ENCODE measurements at places on chromosomes 1 and 21.

GRCh38 chr1:240029418-240029817 is 62.3 kb upstream of the FMN2 start:
- H3K4me1 ChIP-seq: no peaks in the 10 kb centered on the region
- DNase-seq: no peak
- no peaks in the 10 kb centered on the region for H3K36me3 ChIP-seq
- H3K27me3 ChIP-seq: peaks cover 4% of the 10 kb centered on the region
- H3K27ac ChIP-seq: no peak overlapping the region

DNA sequence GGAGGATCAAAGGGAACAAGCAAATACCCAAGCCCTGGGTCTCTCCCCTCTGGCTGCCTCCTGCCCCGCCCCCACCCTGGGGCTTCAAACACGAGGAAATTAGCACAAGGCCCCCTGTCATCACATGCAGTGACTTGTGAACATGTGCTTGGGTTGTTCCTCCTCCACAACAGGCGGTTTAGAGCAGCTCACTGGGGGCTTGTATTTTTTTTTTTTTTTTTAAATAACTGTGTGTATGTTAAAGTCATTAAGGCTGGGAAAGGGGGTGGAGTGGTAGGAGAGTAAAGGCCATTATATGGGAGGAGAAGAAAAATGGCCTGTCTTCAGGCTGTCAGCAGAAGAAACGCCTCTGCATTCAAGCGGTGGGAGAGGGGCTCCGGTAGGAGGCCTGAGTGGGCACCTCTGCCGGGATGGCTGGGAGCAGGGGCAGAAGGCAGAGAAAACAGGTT is 64.2 kb downstream of the PLXNA2 start:
- H3K36me3 ChIP-seq: no peaks in the 10 kb centered on the region
- H3K4me3 ChIP-seq: no peak overlapping the region
- H3K27me3 ChIP-seq: peaks cover 9% of the 10 kb centered on the region
- no peak overlapping the region for H3K27ac ChIP-seq
- H3K4me1 ChIP-seq: no peaks in the 10 kb centered on the region

GRCh38 chr1:3005771-3006170 is 15.5 kb upstream of the ACTRT2 start:
- no peak for DNase-seq
- peaks cover 2% of the 10 kb centered on the region for H3K36me3 ChIP-seq
- H3K4me3 ChIP-seq: no peak overlapping the region
- H3K27me3 ChIP-seq: peaks cover 15% of the 10 kb centered on the region
- H3K4me1 ChIP-seq: no peaks in the 10 kb centered on the region

- peaks cover 6% of the 10 kb centered on the region for H3K4me1 ChIP-seq
- no peak for DNase-seq
- no peaks in the 10 kb centered on the region for H3K27me3 ChIP-seq
- no peak overlapping the region for H3K27ac ChIP-seq
- no peaks in the 10 kb centered on the region for H3K36me3 ChIP-seq
Measured at GRCh38 chr1:205267306-205267902, 39.7 kb downstream of the TMCC2 start.

DNA sequence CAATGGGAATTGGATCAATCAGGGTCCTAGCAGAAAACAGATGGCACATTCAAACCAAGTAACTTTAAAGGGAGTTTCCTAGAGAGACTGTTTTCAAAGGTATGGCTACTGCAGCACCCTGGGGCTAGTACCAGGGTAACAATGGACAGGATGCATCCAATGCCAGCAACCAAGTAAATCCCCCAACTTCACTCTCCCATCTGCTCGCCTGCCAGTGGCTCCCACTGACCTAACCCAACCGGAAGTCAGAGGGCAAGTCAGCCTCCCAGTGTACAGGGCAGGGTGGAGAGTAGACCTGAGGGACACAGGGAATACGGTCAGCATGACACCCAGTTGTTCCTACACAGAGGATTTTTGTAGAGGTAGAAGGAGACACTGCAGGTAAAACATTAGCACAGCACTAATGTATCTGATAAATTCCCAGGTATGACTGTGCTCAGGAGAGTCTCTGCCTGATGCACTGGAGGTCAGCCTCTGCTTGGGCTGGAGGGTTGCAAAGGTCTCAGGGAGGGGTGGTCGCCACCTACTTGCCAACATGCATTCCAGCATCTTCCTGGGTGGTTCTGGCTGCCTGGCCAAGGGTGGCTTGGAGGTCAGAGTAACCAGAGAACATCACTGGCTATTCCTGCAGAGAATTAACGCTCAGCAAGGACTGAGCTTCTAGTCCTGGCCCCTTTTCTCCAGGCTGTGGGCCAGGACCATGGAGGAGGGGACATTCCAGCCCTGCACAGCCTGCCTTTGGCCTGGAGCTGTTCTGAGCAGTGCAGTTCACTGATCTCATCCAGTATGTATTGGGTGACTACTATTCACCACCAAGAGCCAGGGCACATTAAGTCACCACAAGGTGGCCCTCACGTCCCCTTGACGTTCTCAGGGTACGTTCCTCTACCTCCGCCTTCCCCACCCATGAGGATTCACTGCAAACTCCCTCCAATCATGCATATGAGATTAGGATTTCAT is 5.1 kb upstream of the GJA4 start:
- peak; percentile 31 for DNase-seq
- peaks cover 10% of the 10 kb centered on the region for H3K4me1 ChIP-seq
- no peak overlapping the region for H3K4me3 ChIP-seq

DNA sequence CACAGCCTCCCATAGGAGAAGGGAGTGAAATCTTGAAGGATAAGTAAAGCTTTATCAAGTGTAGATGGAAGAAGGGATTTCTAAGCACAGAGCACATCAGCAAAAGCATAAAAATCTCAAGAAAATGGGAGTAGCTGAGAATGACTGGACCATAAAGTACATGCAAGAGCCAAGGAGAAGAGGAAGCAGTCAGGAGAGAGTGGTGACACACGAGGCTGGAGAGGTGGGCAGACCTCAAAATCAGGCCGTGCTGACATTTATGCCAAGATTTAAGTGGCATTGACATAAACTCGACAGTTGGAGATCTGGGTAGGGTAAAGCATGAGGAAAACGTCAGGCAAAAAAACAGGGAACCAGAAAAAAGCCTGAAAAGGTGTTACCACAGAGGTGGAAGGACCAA is 62.3 kb downstream of the GFI1 start:
- no peak overlapping the region for H3K27ac ChIP-seq
- H3K27me3 ChIP-seq: no peaks in the 10 kb centered on the region
- no peaks in the 10 kb centered on the region for H3K4me1 ChIP-seq
- no peak overlapping the region for H3K4me3 ChIP-seq
- no peak for DNase-seq

- no peak overlapping the region for H3K4me3 ChIP-seq
- no peak overlapping the region for H3K27ac ChIP-seq
- H3K4me1 ChIP-seq: no peaks in the 10 kb centered on the region
Measured at GRCh38 chr1:202685641-202686040, 24.6 kb downstream of the SYT2 start.

DNA sequence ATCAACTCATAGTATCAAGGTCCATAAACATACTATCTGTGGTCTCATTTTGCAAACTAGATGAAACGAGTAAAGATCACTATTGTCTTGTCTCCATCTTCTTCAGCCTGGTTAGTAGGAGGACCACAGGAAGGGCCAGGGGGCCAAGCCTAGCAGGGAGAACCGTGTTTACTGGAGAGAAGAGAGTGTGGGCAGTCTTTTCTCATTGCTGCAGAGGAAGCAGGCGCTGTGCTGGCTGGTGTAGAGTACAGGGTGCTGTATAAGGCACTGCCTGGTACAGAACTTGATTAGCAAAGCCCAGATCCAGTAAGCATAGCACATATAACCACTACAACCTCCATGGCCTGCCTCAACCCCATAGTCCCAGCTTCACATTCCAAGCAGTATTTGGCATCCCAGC is 10.0 kb upstream of the B4GALT3 start:
- H3K36me3 ChIP-seq: no peaks in the 10 kb centered on the region
- DNase-seq: no peak
- H3K4me1 ChIP-seq: peaks cover 67% of the 10 kb centered on the region
- no peak overlapping the region for H3K4me3 ChIP-seq
- no peaks in the 10 kb centered on the region for H3K27me3 ChIP-seq

DNA sequence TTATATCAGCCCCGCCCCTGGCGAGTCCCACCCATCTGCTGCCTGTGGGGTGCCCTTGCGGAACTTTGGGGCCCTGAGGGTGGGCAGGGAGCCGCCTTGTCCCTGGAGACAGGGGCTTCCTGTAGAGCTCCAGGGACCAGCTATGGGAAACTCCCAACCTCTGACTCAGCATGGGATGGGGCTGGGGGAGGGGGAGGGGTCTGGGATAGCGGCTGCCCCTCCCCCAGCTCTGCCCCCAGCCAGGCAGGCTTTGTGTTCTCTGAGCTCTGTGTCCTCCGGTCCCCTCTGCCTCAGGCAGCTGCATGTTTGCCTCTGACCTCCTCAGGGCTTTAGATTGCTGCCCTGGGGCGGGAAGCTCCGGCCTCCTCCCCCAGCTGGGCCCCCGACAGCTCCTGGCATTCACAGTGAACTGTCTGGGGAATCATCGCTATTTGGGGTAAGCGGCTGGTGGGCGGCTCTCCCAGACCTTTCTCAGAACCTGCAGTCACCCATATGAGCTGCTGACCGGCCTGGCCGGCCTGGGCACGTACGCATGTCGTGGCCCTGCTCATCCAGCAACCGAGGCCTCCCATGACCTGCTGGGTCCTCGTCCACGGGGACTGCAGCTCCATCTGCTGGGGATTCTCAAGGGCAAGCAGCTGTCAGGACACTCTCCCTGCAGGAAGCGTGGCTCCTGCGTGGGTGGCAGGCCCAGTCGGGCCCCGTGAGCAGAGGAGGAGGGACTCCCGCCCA is 17.1 kb downstream of the ARHGEF16 start:
- no peaks in the 10 kb centered on the region for H3K4me1 ChIP-seq
- no peak for DNase-seq
- H3K36me3 ChIP-seq: no peaks in the 10 kb centered on the region
- H3K4me3 ChIP-seq: no peak overlapping the region
- no peak overlapping the region for H3K27ac ChIP-seq

- H3K27me3 ChIP-seq: no peaks in the 10 kb centered on the region
- DNase-seq: no peak
- no peak overlapping the region for H3K27ac ChIP-seq
Measured at GRCh38 chr21:40186045-40186444, 318.8 kb downstream of the PCP4 start.

DNA sequence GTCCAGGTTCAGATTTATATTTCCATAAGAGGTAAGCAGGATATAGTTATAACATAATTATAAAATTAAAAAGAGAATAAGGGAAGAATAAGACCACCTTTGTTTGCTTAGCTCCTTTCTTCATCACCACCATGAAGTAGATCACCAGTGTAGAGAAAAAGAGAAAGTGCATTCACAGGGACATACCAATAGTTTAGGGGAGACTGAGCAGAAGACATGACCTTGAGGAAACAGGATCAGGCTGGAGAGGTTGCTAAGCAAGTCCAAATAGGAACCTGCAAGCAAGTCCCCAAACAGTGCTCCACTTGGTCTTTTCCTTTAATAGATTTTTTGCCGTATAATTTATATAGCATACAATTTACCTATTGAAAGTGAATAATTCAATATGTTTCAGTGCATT is 63.0 kb downstream of the KCNT2 start:
- H3K36me3 ChIP-seq: no peaks in the 10 kb centered on the region
- H3K27me3 ChIP-seq: no peaks in the 10 kb centered on the region
- DNase-seq: no peak
- H3K4me3 ChIP-seq: no peak overlapping the region

DNA sequence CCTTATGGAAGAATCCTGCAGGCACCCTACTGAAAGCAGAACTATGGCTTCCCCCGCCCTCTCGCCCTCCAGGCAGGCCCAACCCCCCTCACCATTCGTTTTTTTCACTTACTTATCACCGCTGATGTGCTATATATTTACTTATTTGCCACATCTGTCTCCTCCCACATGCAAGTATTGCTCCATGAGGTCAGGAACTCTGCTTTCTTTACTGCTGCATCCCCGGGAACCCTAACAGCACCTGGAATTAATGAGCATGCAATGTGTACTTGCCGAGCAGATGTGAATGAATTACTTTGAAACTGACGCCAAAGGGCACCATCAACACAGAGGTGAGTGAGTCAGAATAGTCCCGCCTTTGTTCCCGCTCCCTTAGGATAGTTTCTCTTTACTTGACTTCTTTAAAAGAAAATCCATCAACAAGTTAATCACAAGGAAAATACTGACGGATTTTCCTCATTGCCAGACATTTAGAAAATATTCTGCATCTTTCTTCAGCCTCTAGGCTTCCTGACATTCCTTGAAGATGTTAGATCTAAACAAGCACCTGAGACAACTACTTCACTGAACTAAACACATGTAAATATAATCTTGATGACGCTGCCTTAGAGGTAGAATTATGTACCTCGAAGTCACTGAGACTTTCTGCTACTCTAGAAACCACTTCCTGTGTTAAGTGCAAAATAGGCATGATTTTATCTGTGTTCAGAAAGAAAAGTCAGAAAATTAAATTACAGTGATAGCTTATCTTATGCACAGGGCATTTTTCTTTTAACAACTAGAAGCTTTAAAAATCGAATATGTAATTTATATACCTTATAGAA is 17.5 kb upstream of the RAB4A start:
- DNase-seq: peak; percentile 32
- H3K36me3 ChIP-seq: no peaks in the 10 kb centered on the region
- peak overlapping the region; percentile 66 for H3K4me3 ChIP-seq
- peak overlapping the region; percentile 76 for H3K27ac ChIP-seq

- H3K27ac ChIP-seq: peak overlapping the region; percentile 90
- H3K27me3 ChIP-seq: no peaks in the 10 kb centered on the region
- peak overlapping the region; percentile 78 for H3K4me3 ChIP-seq
- H3K36me3 ChIP-seq: no peaks in the 10 kb centered on the region
- peaks cover 24% of the 10 kb centered on the region for H3K4me1 ChIP-seq
Measured at GRCh38 chr21:45478115-45478801, 64.0 kb downstream of the SLC19A1 start.

GRCh38 chr1:203188686-203189232 is 2.3 kb upstream of the CHI3L1 start:
- DNase-seq: no peak
- peaks cover 7% of the 10 kb centered on the region for H3K27me3 ChIP-seq
- H3K36me3 ChIP-seq: no peaks in the 10 kb centered on the region
- no peak overlapping the region for H3K27ac ChIP-seq
- no peaks in the 10 kb centered on the region for H3K4me1 ChIP-seq

DNA sequence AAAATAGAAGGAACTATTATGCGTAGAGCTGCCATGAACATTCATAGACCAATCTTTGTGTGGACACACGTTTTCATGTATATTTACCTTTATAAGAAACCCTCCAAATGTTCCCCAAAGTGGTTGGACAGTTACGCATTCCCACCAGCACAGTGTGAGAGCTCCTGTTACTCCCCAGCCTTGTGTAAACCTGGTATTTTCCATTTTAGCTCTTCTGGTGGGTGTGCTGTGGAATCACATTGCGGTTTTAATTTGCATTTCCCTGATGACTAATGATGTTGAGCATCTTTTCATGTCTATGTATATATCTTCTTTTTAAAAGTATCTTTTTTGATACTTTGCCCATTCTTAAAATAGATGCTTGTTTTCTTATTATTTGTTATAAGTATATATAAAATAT is 3.2 kb upstream of the UBASH3A start:
- H3K4me3 ChIP-seq: peak overlapping the region; percentile 49
- H3K27me3 ChIP-seq: no peaks in the 10 kb centered on the region
- peaks cover 50% of the 10 kb centered on the region for H3K4me1 ChIP-seq
- peak overlapping the region; percentile 77 for H3K27ac ChIP-seq
- DNase-seq: peak; percentile 55

GRCh38 chr1:54299037-54299436 is 99.1 kb downstream of the MRPL37 start:
- H3K27ac ChIP-seq: no peak overlapping the region
- no peaks in the 10 kb centered on the region for H3K27me3 ChIP-seq
- DNase-seq: no peak
- H3K36me3 ChIP-seq: no peaks in the 10 kb centered on the region

- peaks cover 6% of the 10 kb centered on the region for H3K36me3 ChIP-seq
- DNase-seq: no peak
- H3K4me3 ChIP-seq: no peak overlapping the region
- no peaks in the 10 kb centered on the region for H3K4me1 ChIP-seq
- no peak overlapping the region for H3K27ac ChIP-seq
Measured at GRCh38 chr1:3733883-3734589, 18.2 kb upstream of the CCDC27 start.
